ENCODE measurements at places on chromosomes 4 and X.

DNA sequence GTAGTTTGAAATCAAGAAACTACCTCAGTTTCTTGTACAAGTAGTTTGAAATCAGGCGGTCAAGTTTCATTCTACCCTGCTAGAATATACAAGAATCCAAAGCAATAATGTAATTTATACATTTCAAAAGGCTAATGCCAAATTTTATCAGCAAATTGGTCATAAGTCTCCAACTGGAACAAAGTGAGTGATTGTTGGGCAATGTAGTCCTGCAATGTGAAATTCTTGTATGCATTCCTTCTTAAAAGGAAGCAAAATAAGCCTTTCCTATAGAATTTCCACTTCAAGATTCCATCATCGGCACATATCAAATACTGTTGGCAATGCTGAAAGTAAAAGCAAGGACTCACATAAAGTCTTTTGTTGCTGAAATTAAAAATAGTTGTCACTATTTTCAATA, 334.9 kb downstream of the IL1RAPL1 start:
- DNase-seq: no peak

DNA sequence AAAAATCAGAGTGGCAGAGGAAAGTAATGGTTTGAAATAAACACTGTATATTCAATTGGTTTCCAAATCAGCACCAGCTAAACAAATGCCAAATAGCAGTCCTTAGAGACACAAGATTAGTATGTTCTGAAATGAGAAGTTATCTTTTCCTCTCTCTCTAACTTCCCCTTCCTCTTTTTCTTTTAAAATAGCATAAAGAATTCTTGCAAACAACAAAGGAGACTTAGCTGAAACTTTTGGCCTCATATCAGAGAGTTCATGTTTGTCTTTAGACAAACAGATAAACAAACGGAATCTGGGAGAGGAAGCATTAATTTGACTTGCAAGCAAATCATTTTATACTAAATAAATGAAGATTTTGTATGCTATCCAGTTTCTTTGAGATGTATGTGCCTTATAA, 399.0 kb downstream of the GBA3 start:
- DNase-seq: no peak

GRCh38 chrX:41665686-41666085, 23.1 kb upstream of the GPR34 start:
- DNase-seq: no peak

DNA sequence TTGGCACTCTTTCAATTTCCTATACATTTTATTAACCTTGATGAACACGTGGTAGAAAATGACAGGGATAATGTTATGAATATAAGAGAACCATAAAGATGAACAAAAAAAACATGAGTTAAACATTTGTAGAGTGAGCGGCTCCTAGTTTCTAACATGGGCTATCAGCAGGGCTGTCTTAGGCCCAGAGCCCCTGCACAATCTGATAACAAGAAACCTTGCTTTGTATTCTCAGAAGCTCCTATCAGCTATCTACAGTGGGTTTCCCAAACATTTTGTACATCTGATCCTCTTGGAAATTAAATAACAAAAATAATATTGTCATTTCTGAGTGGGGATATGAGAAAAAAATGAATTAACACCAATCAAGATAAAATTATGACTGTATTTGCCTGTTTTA, 10.6 kb upstream of the RBPJ start:
- no peak for DNase-seq

DNA sequence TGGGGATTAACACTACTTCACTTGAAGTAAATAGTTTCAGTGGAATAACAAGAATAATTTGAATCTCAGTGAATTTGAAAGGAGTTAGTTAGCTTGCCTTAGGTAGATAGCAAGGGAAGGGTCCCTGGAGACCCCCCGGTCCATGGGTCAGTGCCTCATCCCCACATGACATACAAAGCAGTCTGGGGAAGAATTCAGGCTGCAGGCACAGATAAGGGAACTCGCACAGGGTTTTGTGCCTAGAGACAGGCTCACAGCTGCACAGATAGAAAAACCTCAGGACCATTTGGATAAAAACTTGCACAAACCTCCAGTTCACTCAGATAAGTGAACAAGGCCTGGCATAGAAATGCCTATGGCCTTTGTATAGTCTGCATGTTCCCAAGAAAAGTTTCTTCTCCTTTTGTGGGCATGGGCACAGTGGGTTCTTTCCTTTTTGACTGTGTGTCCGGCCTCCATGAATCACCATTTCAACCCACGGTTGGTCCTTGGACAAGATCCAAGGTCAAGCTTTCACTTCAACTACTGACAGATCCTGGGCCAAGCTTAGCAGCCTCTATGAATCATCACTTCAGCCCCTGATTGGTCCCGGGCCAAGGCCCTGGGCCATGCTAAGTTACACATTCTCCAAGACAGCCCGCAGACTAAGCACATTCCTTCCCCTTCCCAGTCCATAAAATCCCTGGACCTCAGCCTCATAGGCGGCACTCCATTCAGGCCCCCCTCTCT, 108.3 kb upstream of the KLHL4 start:
- no peak for DNase-seq

GRCh38 chr4:137621056-137621455, 88.8 kb upstream of the PCDH18 start:
- no peak for DNase-seq

GRCh38 chrX:119501511-119502148, 33.4 kb downstream of the SLC25A5 start:
- DNase-seq: no peak

- DNase-seq: no peak
Measured at GRCh38 chr4:10734697-10735096, 50.1 kb upstream of the CLNK start.

GRCh38 chrX:130125091-130125874, 15.0 kb upstream of the ELF4 start:
- DNase-seq: no peak

- no peak for DNase-seq
Measured at GRCh38 chr4:165384598-165384997, 5.8 kb downstream of the CPE start.

DNA sequence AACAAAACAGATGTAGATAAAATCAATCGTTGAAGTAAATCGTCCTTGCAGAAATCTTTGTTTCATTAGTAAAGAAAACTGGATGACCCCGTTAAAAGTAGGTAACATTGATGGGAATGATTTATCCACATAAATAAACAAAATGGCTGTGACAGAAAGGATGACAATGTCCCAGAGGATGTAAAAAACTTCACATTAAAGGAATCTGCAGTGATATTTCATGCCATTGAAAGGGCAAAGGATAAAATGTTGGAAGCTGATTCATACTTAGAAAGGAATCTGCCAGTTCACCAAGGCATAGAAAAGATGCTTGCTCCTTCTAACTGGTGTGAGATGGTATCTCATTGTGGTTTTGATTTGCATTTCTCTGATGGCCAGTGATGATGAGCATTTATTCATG, 24.2 kb upstream of the EPGN start:
- DNase-seq: no peak

DNA sequence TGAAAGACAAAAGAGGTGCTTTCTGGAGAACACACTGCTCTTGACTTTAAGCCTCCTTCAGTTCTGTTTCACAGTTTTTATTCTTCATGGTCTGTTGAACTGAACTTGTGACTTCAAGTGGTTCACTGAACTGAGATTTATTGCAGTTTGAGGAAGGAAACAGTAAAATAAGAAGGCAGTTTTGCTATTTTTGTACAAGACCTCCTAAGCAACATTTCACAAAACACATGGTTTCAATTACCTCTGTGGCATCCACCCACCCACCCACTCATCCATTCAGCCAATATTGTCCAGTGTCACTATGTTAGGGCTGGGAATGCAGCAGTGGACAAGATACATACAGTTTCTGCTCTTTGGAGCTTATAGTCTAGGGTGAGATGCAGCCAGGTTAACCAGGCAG, 131.3 kb downstream of the IL1RAPL2 start:
- no peak for DNase-seq

- no peak for DNase-seq
Measured at GRCh38 chrX:9678215-9678965, 87.3 kb downstream of the GPR143 start.
